ENCODE measurements at places on chromosomes 12 and 14. TPM values are rescaled to one million over a fixed set of nuclear protein-coding genes. Genes with fewer than 3 reads are reported as not detected.

The ASCL1 gene
- total RNA-seq: not detected

DNA sequence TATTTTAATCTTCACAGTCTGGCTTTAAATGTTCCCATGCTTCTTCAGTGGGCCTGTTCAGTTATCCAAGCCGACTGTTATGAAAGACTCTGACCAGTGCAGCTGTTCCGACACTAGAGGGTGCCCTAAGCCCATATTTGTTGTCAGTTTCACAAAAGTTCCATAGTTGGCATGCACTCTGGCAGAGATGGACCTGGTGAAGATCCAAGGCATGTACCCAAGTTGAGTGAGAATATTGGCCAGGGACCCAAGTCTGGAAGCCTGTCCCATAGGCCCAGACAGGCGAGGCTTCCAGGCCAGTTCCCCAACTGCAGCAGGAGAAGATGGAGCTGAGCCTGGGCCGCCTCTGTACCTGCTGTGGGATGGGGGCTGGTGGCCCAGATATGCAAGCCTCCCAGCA lies 27.4 kb upstream of the GUCY2C start:
- DNase-seq: peak; percentile 26

GRCh38 chr12:124110372-124110883 lies 137.4 kb downstream of the ZNF664 start:
- no peak for DNase-seq

The CREBL2 gene
- 24.4 TPM for total RNA-seq

GRCh38 chr14:106850913-106851825 lies 1324.8 kb downstream of the TMEM121 start:
- no peak for DNase-seq

The ZNF140 gene
- total RNA-seq: 20.6 TPM

The CLEC2D gene
- 246 TPM for total RNA-seq

The PSMA6 gene
- 97.0 TPM for total RNA-seq

DNA sequence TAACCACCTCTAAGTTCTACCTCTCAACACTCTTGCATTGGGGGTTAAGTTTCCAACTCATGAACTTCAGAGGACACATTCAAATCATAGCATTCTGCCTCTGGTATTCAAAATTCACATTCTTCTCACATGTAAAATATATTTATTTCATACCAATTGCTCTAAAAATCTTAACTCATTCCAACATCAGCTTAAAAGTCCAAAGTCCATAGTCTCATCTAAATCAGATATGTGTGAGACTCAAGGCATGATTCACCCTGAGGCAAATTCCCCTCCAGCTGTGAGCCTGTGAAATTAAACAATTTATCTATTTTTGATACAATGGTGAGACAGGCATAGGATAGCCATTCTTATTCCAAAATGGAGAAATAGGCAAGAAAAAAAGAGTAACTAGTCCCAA lies 214.0 kb downstream of the RGS6 start:
- no peak for DNase-seq

DNA sequence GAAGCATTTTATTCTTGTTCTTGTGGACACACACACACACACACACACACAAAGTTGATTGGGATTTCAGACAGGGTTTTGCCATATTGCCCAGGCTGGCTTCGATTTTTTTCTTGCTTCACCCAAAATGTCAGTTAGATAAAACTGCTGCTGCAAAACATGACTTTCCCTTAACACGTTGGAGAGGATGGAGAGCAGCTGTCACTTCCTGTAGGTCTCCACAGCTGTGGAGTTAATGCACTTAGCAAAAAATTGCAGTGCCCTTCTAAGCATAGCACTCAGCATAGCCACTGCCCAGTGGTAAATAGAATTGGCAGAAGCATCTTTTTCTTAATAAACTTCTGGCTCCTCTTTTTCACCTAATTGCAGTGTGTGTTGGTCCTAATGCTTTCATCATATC lies 54.5 kb downstream of the PDZRN4 start:
- DNase-seq: no peak

The PTGDR gene
- 4.2 TPM for total RNA-seq

- no peak for DNase-seq
These were observed 231.6 kb downstream of the CACNA1C start for GRCh38 chr12:2284321-2284813.

DNA sequence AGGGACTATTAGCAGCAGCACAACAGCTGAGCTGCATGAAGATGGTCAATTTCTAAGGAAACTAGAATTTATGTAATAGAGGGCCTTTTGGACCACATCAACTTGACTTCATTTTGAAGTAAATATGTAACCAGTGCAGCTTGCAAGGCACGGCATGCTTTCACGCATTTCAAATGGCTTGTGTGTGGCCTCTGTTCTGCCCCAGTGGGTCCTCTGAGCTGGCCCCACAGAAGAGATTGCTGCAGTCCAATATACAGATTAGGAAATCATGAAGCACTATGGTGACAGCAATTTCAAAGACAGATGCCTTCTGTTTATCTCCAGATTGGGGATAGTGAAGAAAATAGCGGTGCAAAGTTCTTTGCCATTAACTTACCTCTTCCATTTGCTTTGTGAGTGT lies 101.4 kb downstream of the PDZRN4 start:
- no peak for DNase-seq

The KLHDC1 gene
- total RNA-seq: 10.2 TPM

- no peak for DNase-seq
These were observed 147.5 kb downstream of the SLC2A13 start for GRCh38 chr12:39958377-39958776.

GRCh38 chr12:56021889-56022497 lies 1.1 kb downstream of the IKZF4 start:
- DNase-seq: no peak

The BCL11B gene
- 196 TPM for total RNA-seq

GRCh38 chr12:81896771-81897170 lies 137.6 kb upstream of the PPFIA2 start:
- DNase-seq: no peak

GRCh38 chr12:113154351-113154973 lies 4.9 kb downstream of the CFAP73 start:
- DNase-seq: no peak

- DNase-seq: no peak
These were observed 89.9 kb upstream of the DCN start for GRCh38 chr12:91272461-91273063.

DNA sequence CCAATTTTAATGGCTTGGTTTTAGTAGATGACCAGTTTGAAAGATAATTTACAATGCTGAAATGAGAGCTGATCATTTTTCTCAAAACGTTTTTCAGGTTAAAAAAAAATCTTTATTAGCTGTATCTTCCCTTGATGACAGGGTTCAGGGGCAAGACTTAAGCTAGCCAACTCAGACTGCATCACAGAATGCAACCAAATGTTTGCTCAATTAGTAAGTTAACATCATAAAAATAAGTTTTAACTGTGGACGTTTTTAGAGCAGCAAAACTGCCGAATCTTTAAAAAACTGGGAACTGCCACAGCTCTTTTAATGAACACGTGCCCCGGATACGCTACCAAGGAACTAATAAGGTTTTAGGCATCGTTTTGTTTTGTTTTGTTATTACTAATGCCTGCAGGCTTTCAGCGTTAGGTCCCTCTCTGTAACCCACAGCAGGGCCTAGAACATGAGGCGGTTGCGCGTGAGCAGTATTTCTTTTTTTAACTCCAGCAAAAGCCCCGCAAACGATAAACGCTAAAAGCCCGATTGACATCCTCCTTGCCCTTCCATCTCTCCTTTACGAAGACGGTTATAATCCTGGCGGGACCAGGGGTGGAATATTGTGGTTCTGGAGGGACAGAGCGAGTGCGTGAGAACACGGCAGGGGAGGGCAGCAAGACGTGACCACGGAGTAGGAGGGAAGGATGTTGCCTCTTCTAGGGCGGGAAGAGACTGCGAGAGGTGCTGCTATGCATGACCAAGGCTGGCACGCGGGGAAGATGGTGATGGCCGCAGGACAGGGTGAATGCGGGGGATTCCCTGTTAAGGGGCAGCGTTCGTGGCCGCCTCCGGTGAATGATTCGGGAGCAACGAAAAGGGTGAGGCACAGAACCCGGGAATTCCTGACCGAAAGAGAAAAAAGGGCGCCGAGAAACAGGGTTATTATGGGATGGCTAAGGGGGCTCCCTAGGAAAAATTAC lies 652 bp downstream of the SUPT16H start:
- DNase-seq: peak; percentile 28

The INHBE gene
- 0.12 TPM for total RNA-seq

Data from T-cell (primary cell).